ENCODE measurements at places on chromosomes 6 and 20. TPM values are rescaled to one million over a fixed set of nuclear protein-coding genes. Genes with fewer than 3 reads are reported as not detected.

- H3K36me3 ChIP-seq = peaks cover 6% of the 10 kb centered on the region
- DNase-seq = no peak
- no peak overlapping the region for H3K4me3 ChIP-seq
- H3K4me1 ChIP-seq = peaks cover 3% of the 10 kb centered on the region
Observed at GRCh38 chr6:134258849-134259306, 59.0 kb downstream of the SGK1 start.

DNA sequence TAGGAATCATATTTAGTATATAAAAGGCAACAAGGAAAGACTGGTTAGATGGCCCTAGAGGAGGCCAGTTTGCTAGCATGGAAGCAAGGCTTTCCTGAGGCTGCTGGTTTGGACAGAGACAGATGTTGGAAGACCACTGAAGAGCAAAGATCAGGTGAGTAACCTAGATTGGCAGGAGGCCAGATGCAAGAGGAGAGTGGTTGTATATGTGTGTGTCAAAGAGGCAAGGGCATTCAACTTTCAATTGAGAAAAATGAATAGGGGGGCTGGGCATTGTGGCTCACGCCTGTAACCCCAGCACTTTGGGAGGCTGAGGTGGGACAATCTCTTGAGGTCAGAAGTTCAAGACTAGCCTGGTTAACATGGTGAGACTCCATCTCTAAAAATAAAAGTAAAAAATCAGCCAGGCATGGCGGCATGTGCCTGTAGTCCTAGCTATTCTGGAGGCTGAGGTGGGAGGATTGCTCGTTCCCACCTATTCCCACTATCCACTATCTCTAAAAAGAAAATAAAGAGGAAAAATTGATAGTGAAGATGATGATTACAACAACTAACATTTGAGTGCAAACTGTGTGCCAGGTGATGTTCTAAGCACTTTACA lies 79.8 kb downstream of the PRDM1 start:
- no peaks in the 10 kb centered on the region for H3K27me3 ChIP-seq
- peak overlapping the region; percentile 75 for H3K27ac ChIP-seq
- no peak for DNase-seq
- peaks cover 44% of the 10 kb centered on the region for H3K4me1 ChIP-seq

The EIF6 gene
- total RNA-seq = 83.9 TPM

DNA sequence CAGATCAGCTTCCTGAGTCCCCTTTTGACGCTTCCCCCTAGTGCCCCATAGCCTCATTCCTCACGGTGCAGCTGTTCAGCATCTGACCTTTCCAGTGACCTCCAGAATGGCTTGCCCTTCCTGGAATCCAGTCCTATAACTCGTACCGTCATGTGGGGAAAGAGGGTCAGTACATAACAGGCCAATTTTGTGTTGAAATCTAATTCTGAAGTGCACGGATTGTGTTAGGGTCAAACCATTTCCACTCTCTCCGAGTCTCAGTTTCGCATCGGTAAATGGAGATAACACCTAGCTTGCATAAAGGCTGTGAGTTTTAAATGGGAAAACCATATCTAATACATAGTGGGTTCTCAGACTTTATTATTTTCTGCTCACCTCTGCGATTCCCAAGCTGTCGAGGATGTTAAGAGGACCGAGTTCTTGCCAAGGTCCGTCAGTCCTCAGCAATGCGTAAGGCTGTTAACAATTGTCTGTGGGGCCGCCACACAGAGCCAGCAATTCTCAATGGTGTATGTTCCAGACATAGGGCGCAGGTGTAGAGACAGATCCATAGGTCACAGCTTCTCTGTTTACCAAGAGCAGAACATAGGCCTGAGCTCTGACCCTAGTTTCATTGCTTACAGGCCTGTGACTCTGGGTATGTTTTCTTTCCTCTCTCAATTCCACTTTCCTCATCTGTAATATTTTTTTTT lies 45.5 kb upstream of the CCR6 start:
- H3K36me3 ChIP-seq = peaks cover under 1% of the 10 kb centered on the region
- peaks cover 6% of the 10 kb centered on the region for H3K4me1 ChIP-seq
- no peak overlapping the region for H3K4me3 ChIP-seq
- H3K27me3 ChIP-seq = peaks cover 8% of the 10 kb centered on the region
- no peak for DNase-seq

GRCh38 chr6:136889271-136890193 lies 32.6 kb upstream of the SLC35D3 start:
- no peak overlapping the region for H3K27ac ChIP-seq
- H3K4me1 ChIP-seq = peaks cover 7% of the 10 kb centered on the region
- no peaks in the 10 kb centered on the region for H3K27me3 ChIP-seq

GRCh38 chr6:85192186-85192585 lies 257.7 kb upstream of the NT5E start:
- no peak overlapping the region for H3K4me3 ChIP-seq
- no peaks in the 10 kb centered on the region for H3K4me1 ChIP-seq
- H3K27me3 ChIP-seq = no peaks in the 10 kb centered on the region
- H3K36me3 ChIP-seq = no peaks in the 10 kb centered on the region
- no peak for DNase-seq

GRCh38 chr6:139863346-139863745 lies 488.9 kb upstream of the CITED2 start:
- no peaks in the 10 kb centered on the region for H3K4me1 ChIP-seq
- H3K27ac ChIP-seq = no peak overlapping the region
- no peak for DNase-seq

The CLPSL2 gene
- not detected for total RNA-seq

The SYTL3 gene
- total RNA-seq = 71.7 TPM

- H3K4me3 ChIP-seq = no peak overlapping the region
- no peaks in the 10 kb centered on the region for H3K4me1 ChIP-seq
- no peaks in the 10 kb centered on the region for H3K36me3 ChIP-seq
- H3K27me3 ChIP-seq = no peaks in the 10 kb centered on the region
- no peak for DNase-seq
Observed at GRCh38 chr20:52383995-52384621, 192.5 kb upstream of the ZFP64 start.

The IRAK1BP1 gene
- 3.1 TPM for total RNA-seq

The TGM3 gene
- not detected for total RNA-seq

GRCh38 chr6:85419046-85419759 lies 30.7 kb upstream of the NT5E start:
- H3K36me3 ChIP-seq = peaks cover 1% of the 10 kb centered on the region
- H3K27me3 ChIP-seq = no peaks in the 10 kb centered on the region
- no peak for DNase-seq
- no peak overlapping the region for H3K27ac ChIP-seq
- H3K4me3 ChIP-seq = no peak overlapping the region

- H3K4me1 ChIP-seq = peaks cover 9% of the 10 kb centered on the region
- H3K27ac ChIP-seq = no peak overlapping the region
- H3K36me3 ChIP-seq = peaks cover 16% of the 10 kb centered on the region
- H3K27me3 ChIP-seq = no peaks in the 10 kb centered on the region
Observed at GRCh38 chr6:144653885-144654505, 368.9 kb downstream of the UTRN start.

DNA sequence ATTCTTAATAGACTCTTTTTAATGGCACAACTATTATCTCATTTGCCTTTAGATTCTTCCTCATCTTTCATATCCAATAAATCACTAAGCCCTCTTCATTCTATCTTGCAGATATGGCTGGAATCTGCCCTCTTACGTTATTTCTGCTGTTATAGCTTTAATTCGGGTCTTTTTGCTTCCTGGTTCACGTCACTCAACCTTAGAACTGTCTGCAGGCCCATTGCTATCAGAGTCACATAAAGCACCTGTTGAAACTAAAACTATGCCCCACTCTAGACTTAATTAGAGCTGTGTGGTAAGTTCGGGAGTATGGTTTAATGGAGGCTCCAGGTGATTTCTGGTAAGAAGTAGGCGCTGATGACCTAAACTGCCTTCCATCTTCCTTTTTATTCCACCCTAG lies 988 bp downstream of the QRSL1 start:
- peak overlapping the region; percentile 99 for H3K27ac ChIP-seq
- peak overlapping the region; percentile 98 for H3K4me3 ChIP-seq
- peaks cover 9% of the 10 kb centered on the region for H3K36me3 ChIP-seq
- DNase-seq = no peak

- peaks cover 9% of the 10 kb centered on the region for H3K36me3 ChIP-seq
- H3K27me3 ChIP-seq = no peaks in the 10 kb centered on the region
- DNase-seq = no peak
- H3K4me3 ChIP-seq = peak overlapping the region; percentile 55
- H3K4me1 ChIP-seq = peaks cover 67% of the 10 kb centered on the region
Observed at GRCh38 chr6:15312500-15312899, 66.6 kb downstream of the JARID2 start.

GRCh38 chr20:32977281-32978008 lies 26.8 kb downstream of the SUN5 start:
- peaks cover 25% of the 10 kb centered on the region for H3K4me1 ChIP-seq
- no peak for DNase-seq
- no peak overlapping the region for H3K4me3 ChIP-seq
- no peak overlapping the region for H3K27ac ChIP-seq
- peaks cover 11% of the 10 kb centered on the region for H3K36me3 ChIP-seq

GRCh38 chr20:37500311-37500710 lies 20.7 kb upstream of the NNAT start:
- H3K27me3 ChIP-seq = no peaks in the 10 kb centered on the region
- no peaks in the 10 kb centered on the region for H3K36me3 ChIP-seq
- no peak overlapping the region for H3K4me3 ChIP-seq
- no peak for DNase-seq
- H3K27ac ChIP-seq = no peak overlapping the region
- no peaks in the 10 kb centered on the region for H3K4me1 ChIP-seq

The TENT5A gene
- total RNA-seq = 3.1 TPM

The FBXO30 gene
- 7.2 TPM for total RNA-seq

DNA sequence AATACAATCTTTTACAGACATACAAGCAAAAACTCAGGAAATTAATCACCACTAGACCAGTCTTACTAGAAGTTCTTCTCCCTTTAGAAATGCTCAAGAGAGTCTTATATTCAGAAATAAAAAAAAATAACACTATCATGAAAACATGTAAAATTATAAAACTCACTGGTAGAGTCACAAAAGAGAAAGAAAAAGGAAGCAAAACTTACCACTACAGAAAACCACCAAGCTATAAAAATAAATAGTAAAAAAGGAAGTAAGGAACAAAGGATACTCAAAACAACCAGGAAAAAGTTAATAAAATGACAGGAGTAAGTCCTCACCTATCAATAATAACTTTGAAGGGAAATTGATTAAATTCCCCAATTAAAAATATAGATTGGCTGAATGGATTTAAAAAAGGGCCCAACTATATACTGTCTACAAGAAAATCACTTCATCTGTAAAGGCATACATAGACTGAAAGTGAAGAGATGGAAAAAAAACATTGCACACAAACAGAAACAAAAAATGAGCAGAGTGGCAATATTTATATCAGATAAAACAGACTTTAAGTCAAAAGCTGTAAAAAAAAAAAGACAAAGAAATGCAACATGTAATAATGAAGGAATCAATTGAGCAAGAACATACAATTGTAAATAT lies 489.5 kb downstream of the KIF16B start:
- no peaks in the 10 kb centered on the region for H3K27me3 ChIP-seq
- H3K4me1 ChIP-seq = no peaks in the 10 kb centered on the region
- H3K4me3 ChIP-seq = no peak overlapping the region

DNA sequence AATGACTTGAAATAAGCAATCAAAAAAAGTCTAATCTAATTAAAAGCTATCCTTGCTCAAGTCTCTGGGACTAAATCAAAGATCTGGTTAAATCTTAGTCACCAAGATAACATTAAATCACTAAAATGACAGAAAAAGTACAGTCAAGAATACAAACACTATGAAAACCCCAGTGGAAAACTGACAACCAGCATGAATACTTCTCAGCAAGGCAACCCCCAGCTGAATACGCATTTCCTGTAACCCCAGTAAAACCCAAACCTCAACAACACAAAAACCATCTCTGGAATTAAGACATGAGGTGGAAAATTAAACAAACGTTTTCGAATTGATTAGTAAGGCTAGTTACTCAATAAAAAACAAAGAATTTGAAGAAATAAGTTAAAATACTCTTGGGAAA lies 23.7 kb upstream of the ZC3H12D start:
- peak overlapping the region; percentile 23 for H3K4me3 ChIP-seq
- peaks cover 17% of the 10 kb centered on the region for H3K4me1 ChIP-seq
- no peaks in the 10 kb centered on the region for H3K27me3 ChIP-seq
- peak overlapping the region; percentile 67 for H3K27ac ChIP-seq
- no peak for DNase-seq
- peaks cover 15% of the 10 kb centered on the region for H3K36me3 ChIP-seq

The HS3ST5 gene
- total RNA-seq = not detected

GRCh38 chr6:75213112-75213511 lies 7.3 kb upstream of the COL12A1 start:
- H3K4me3 ChIP-seq = no peak overlapping the region
- DNase-seq = no peak
- no peak overlapping the region for H3K27ac ChIP-seq
- peaks cover under 1% of the 10 kb centered on the region for H3K36me3 ChIP-seq

- peaks cover 10% of the 10 kb centered on the region for H3K4me1 ChIP-seq
- no peaks in the 10 kb centered on the region for H3K27me3 ChIP-seq
- no peak overlapping the region for H3K4me3 ChIP-seq
- DNase-seq = no peak
- H3K27ac ChIP-seq = no peak overlapping the region
Observed at GRCh38 chr6:159682295-159682694, 10.7 kb downstream of the SOD2 start.

The CALHM6 gene
- total RNA-seq = 23.2 TPM

The BTN1A1 gene
- total RNA-seq = 0.11 TPM

DNA sequence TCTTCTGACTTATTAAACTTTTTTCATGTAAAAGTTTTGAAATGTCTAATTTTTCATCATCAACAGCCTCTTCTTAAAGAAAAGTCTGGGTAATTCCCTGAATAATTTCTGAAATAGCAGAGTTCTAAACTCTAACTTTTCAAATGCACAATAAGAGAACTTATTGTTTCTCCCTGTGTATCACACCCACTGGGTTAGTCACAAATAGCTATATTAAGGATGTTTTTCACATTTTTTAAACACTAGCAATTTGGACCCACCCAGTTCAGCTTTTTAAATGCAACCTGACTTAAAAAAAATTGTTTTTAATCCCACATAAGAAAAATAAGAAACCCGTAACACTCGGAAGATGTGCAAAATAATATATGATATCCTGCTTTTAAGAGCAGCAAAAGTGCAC lies 61.4 kb upstream of the UTRN start:
- no peaks in the 10 kb centered on the region for H3K36me3 ChIP-seq
- peaks cover 4% of the 10 kb centered on the region for H3K4me1 ChIP-seq
- no peak overlapping the region for H3K27ac ChIP-seq
- peaks cover 2% of the 10 kb centered on the region for H3K27me3 ChIP-seq
- H3K4me3 ChIP-seq = no peak overlapping the region
- DNase-seq = no peak

DNA sequence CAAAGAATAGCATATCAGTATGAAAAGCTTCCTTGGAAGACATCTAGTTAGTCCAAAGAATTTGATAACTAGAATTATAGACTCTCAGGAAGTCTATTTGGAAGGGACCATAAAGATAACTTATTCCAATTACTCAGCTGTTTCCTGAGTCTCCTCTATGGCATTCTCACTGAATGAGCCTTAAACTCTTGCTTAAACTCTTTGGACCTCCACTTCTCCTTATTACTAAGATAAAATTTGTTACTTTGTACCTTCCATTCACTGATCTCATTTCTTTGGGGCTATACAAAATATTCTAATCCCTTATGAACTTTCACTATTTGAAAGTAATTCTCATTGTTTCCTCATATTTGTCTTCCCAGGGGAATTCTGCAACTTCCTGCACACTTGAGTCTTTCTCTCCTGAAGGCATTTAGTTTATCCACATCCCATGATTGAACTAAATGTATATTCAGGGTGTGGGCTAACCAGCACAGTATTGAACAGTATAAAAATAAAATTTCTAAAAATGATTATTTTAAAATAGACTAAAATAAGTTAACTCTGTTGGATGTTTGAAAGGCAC lies 67.1 kb upstream of the NOTCH4 start:
- no peak overlapping the region for H3K27ac ChIP-seq
- no peaks in the 10 kb centered on the region for H3K36me3 ChIP-seq
- H3K4me3 ChIP-seq = no peak overlapping the region
- H3K27me3 ChIP-seq = peaks cover 51% of the 10 kb centered on the region
